Cortex of kidney (tissue), 1 donor: ENCODE measurements at places on chromosomes 7 and 10.

DNA sequence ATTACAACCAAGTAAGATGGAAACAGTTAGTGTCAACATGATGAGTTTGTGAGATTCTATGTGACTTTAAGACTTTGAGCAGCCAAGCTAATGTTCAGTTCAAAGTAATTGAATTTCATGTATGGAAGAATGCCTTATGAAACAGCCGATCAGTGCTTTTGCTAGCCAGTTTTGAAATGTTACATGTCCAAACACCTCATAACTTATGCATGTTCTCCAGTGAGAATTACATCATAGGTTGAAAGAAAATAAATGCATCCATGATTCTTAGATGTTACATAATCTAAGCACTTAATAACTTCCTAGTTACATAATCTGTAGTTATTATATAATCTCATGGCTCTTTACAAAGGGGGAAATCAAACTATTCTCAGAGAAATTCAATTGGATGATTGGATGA, 211.3 kb downstream of the BICC1 start:
- no peak for DNase-seq

- DNase-seq, result no peak
These were observed 474.0 kb downstream of the RPS24 start for GRCh38 chr10:78507510-78508160.

DNA sequence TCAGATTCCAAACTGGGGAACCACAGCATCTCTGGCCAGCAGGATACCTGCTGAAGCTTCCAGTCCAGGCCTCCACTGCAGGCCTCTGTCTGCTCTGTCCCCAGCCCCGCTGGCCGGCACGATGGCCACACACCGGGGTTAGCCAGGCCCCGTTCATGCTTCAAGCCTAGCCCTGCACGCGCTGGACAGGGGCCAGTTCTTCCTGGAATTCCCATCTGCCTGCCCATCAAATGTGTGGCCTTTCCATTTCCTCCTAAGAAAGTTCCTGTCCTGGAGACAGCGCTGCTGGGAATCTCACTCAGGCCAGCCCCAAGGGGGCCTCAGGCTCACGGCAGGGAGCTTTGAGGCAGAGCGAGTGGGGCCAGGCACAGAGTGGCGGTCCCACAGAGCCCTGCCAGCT, 18.0 kb downstream of the SH2B2 start:
- no peak for DNase-seq

DNA sequence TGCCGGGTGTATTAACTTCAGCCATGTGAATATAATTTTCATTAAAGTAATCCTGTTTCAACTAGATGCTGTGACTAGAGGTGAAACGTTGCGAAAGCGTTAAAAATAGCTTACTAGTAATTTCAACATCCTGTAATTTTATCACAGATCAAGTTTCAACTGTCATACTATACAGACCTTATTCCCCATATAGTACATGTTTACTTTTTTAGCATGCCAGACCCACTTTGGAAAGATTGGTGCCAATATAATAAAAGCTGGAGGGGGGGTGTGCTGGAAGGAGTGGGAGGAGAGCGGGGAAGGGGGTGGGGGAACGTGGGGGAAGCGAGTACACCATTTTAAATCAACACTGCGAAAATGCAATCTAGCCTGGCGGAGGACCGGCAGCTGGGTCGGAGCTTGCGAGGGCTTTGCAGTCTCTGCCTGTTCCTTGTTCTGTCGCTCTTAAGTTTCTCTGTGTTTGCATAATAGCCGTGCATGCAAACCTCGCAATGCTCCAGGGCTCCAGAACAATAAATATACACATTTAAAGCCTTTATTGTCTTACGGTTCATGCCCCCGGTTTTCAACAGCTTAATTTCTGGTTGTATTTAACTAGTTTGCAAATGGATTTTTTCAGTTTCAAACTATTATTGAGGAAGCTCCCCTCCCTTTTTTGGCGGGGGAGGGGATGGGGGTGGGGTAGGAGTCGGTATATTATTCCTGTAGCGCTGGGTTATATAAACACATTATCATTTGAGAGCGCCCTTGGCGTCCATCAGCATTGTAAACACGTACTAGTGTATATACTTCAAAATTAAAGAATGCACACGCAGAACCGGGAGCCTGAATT, 1.3 kb upstream of the ARID5B start:
- no peak for DNase-seq

- no peak for DNase-seq
These were observed 251.1 kb upstream of the MEOX2 start for GRCh38 chr7:15937571-15937970.

GRCh38 chr7:75711076-75711475, 27.7 kb downstream of the HIP1 start:
- no peak for DNase-seq
